ENCODE measurements at places on chromosomes 13 and 19.
A peak's percentile ranks its signal among the peaks of the same experiment; 100 is the strongest.

DNA sequence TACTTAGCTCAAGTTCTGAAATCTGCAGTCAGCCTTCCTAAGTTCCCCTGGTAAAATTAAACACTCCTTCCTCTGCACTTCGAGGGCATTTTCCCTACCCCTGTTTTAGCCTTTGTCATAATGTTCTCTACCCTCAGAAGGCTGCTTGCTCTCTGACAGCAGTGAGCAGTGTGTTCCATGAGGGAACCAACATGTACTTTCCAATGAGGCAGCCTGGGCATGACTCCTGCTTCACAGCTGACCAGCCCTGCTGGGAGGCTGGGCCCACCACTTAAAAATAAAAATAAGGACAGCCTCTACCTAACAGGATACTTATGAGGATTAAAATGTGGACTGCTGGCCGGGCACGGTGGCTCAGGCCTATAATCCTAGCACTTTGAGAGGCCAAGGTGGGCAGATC lies 26.4 kb downstream of the RUBCNL start:
- DNase-seq = no peak

DNA sequence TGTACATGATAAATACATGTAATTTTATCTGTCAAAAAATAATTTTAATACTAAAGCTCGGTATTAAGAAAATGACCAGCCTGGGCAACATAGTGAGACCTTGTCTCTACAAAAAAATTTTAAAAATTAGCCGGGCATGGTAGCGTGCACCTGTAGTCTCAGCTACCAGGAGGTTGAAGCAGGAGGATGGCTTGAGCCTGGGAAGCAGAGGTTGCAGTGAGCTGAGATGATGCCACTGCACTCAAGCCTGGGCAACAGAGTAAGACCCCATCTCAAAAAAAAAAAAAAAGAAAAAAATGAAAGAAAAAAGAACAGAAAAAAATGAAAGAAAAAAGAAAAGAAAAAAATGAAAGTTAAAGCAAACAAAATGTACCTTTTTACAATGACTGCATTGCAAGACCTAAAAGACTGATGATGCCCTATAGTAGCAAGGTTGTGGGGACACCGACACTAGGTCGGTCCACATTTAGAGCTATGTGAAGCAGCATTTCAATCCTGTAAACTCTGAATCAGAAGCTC lies 5.3 kb downstream of the ZFP14 start:
- no peak for DNase-seq

DNA sequence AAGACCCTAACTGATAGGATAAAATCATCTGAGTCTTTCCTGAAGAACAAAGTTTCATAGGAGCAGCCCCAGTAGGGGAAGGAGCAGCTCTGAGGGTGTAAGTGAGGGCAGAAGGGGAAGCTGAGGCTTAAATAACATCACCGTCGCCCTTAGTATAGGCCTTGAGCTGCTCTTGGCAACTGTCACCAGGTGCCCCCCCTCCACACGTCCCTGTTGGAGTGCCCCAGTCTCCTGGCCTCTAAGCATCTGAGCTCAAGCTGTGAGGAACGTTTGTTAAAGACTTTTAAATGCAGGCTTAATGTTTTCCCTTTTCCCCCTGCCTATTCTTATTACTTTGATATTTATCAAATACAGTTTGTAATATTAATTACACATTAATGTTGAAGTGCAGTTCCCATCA lies 170.6 kb downstream of the ZIC5 start:
- no peak for DNase-seq

- no peak for DNase-seq
Observed at GRCh38 chr19:34733266-34733745, 737 bp upstream of the ZNF181 start.

DNA sequence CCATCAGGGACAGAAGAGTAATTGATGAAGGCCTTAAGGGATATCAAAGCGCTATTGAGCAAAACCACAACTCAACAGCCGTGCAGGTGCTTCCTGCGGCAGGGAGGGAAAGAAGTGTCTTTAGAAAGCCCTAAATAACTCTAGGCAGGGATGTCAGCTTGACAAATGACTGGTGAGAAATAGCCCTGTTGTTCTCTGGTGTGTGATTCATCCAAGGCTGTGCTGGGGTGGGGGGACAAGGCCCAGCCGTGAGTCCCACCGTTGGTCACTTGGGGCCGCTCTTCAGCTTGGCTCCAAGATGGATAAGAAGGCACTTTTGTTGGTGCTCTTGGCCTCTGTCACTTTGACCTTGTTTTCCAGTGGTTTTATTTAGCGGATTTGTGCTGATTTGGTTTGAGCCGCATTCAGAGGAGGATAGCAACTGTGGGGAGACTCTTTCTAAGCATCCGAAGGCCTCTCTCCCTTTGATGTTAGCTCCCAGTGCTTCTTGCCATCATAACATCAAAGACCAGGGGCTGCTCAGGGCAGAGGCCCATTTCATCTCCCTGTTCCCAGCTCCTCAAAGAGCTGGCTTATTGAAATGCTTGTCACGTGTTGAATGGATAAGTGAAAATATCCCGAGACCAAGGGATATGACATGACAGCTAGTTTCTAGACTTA lies 130.3 kb upstream of the SERP2 start:
- DNase-seq = peak; percentile 83

- DNase-seq = no peak
Observed at GRCh38 chr13:112457081-112457480, 80.9 kb downstream of the SPACA7 start.

DNA sequence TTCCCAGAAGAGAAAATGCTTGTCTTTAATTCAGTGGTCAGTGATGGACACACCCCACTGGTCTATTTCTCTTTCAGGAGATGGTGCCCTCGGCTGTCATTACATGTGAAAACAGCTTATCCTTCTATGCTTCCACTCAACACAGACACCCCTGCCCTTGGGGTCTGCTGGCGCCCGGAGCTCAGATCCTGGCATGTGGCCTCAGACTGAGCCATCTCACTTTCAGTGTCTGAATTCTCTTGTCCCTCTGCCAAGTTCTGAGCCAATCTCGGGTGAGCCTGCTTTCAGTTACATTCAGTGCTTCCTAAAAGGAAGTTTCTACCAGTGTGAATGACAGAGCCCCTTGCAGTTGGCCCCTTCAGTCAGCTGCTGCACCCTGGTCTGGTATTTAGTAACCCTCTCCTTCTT lies 293.6 kb downstream of the DNAJC15 start:
- DNase-seq = peak; percentile 81

DNA sequence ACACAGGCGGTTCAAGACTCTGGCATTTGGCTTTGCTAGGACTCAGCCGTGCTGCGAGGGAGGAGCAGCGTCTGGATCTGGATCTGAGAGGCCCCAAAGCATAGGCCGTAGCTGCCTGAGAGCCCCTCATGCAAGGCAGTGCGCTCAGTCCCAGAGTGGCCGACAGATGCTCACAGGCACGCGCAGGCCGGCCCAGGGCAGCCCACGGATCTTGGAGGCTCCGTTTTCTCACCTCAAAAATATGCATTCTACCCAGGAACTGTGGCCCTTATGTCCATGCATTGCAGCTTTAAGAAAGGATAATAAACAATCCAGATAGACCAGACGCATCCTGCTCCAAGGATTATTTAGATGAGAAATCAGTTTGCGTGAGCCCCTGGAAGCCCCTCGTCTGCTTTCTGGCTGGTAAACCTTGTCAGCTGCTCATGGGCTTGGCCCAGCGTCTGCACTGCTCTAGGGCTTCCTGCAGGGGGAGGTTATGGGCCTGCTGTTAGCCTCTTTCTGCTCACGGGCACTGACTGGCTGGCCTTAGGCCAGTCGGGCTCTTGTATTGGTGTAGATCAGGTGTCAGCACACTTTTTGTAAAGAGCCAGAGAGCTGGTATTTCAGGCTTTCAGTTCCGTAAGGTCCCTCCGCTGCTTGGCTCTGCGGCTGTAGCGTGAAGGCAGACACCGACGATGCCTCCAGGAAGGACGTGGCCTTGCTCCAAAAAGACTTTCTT lies 24.2 kb downstream of the TEX29 start:
- peak; percentile 62 for DNase-seq

GRCh38 chr13:38758277-38758676 lies 71.4 kb downstream of the FREM2 start:
- no peak for DNase-seq
